ENCODE measurements at places on chromosomes 2 and 18.

DNA sequence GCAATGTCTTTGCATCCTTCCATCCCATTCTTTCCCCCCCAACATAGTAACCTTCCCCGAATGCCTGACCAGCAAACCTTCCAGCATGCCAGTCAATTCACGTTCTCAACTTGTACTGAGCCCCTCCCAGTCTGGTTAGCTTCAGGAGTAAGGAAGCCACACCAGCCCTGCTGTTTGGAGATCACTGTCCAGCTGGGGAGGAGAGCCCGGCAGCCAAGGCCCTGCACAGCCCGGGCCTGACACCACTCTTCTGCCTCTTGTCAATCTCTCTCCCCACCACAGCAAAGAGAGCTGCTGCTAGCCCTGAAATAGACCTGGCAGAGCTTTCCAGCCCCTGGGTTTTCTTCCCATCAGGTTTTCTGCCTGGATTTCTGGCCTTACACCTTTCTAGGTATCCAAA lies 185.8 kb upstream of the ID2 start:
- DNase-seq = no peak

GRCh38 chr2:105336786-105337121 lies 586 bp upstream of the C2orf49 start:
- no peak for DNase-seq

DNA sequence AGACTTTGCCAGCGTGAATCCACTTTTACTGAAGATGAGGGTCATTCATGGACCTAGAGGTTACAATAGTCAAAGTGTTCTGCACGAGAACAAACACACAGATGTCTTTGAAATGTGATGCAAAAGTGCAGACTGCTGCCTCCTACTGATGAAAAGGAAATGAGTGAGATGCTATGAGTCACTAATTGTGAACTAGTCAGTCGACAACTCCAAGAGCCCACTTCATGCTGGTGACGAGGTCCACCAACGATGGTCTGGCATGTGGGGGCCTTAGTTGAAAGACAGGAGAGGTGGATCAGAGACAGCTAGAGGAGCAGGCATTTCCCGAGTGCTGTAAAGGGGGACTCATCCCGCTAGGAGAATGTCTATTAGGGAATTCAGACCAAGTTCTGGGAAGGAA lies 17.1 kb upstream of the ZNF236 start:
- no peak for DNase-seq

DNA sequence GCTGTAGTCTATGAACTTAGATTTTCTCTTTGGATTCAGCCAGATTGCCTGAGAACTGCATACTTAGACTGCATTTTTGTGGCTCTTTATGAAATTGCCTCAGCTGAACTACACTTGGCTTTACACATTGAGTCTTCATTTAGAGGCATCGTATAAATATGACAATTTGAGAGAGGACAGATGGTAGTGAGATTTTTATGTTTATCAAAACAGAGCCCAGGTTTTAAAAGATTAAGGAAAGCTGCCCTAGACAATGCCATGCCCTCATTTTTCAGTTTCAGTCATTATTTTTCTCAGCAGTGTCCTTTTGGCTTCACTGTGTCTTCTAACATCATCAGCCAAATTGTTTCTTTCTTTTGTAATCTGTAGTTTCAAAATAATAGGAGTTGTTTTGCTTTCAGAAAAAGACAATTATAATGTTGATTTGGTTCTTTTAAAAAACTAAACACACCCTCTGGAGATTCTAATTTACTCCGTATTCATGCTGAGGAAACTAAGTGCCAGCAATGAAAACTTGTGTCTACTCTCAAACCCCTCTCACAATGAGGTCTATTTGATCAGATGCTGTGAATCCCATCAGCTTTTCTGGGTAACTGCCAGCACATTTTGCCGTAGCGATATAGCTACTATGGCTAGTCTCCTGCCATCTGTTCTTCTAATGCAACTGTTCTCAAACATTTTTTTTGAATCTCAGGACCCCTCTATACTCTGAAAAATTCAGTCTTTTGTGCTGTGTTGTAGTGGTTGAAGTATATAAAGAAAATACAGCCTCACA lies 46.2 kb downstream of the TWSG1 start:
- no peak for DNase-seq

DNA sequence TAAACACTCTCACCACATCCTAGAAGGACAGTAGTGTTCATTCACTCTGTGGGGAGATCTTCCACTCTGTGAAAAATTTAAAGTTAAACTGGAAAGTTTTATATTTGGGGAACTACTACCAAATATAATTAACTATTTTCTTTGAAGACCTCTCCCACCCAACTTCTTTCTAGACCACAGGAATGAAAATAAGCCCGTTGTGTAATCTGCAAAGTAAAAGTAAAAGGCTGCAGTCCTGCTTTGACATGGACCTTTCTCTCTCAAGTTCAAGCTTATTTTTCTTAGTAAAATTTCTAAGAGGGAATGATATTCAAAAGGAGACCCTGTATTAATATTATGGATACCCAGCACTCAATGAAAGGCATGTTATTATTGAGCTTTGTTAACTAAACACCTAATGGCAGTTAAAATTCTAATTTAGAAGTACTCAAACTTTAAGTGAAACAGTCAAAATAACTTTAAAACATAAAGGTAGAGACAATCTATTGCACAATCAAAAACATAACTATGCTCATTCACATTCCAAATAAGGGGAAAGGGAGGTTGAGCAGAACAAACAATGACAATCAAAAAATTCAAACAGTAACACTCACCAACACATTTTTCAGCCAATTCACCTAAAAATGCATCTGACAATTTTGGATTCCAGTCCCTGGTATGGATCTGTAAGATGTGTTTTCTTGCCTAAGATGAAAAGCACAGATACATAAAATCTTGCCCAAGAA lies 98.5 kb downstream of the ATAD2B start:
- DNase-seq = no peak

DNA sequence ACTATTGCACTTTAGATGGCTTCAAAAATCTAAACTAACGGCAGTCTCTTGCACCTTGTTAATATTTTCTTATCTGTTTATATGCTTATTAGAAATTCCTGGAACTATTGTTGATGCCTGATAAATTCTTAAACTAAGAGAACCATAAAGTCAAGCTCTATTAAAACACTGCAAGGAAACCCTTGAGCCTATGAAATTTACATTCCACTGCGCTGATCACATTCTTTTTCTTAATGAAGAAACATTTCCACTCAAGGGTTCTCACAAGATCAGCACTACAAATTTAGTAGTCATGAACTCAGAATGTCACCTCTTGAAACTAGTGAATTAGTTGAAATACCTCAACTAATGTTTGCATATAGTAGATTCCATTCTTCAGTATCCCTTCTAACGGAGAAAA lies 331.8 kb upstream of the SLC8A1 start:
- DNase-seq = no peak

DNA sequence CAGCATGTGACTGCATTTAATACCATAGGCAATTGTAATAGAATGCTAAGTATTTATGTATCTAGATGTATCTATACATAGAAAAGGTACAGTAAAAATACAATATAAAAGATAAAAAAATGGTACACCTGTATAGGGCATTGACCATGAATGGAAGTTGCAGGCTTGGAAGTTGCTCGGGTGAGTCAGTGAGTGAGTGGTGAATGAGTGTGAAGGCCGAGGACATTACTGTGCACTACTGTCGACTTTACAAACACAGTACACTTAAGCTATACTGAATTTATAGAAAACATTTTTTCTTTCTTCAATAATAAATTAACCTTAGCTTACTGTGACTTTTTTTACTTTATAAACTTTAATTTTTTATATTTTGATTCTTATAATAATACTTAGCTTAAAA lies 8.9 kb downstream of the DIS3L2 start:
- no peak for DNase-seq

DNA sequence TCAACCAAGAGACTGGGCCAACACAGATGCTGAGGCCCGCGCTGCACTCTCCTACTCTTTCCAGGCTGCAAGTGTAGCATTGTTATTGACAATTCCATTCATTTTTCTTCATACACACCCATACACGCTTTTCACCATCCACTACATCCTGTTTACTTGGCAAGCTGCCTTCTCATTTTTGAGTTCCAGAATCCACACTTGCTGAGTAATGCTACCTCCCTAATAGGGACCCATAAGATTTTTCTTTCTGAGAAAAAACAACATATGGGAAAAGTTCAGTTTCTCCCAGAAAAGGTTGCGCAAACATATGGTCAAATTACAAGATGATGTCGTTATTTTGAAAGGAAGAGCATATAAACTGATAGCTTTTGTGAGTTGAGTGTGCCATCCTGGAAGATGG lies 3.3 kb upstream of the NETO1 start:
- no peak for DNase-seq

- DNase-seq = no peak
These were observed 30.7 kb upstream of the CD302 start for GRCh38 chr2:159828738-159829137.

DNA sequence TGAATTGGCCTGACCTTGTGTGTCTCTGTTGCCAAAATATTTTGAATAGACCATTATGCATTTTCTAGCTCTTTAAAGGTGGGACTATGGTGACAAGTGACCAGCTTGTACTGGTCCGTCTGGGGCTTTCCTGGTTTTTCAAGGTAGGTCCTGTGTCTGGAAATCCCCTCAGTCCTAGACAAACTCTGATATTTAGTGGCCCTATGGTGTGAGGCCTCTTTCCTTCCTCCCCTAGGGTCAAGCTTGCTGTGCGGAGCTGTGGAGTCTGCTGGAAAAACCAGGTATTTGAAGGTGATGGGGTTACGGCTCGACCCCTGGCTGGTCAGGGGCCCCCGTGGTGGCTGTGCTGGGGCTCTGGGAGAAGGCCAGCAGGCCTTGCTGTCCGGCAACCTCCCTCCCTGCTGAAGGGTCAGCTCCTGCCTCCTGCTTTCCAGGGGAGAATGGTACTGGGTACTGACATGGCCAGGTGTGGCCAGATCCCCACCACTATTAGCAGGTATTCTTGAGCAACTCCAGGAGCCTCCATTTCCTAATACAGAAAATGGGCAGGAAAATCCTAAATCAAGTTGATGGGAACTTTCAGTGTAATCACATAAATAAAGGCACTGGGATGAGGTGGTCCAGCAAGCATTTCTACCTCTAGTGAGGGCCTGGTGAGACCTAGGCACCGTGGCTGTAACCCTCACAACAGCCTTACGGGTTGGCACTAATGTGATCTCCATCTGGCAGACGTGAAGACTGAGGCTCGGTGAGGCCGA lies 86.2 kb upstream of the HS6ST1 start:
- no peak for DNase-seq

DNA sequence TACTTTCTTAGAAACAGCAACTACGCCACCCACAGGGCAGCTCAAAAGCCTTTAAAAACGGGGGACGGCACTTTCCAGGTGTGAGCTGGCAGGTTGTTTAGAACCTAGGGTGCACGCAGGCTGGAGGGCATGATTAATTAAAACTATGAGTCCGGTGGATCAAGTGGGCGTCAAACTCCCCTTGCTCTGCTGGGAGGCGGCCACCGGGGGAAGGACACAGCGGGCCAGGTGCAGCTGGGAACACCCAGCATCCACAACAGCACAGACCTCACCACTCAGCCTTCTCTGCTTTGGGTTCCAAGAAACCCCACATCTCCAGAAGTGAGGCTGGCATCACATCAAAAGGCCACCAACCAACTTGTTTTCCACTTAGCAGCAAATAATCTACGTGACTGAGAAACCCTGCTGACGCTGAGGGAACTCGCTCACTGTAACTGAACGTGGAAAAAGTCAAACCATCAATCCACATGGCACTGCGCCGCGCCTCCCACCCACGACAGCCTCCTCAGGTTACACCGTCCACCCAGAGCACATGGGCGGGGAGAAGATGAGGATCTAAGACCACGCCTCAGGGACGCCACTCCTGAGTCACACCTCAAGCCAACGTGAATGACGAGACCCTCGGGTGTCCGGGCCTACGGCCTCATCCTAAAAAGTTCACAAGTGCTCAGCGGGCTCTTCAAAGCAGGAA lies 118.2 kb downstream of the ZNF516 start:
- DNase-seq = no peak

DNA sequence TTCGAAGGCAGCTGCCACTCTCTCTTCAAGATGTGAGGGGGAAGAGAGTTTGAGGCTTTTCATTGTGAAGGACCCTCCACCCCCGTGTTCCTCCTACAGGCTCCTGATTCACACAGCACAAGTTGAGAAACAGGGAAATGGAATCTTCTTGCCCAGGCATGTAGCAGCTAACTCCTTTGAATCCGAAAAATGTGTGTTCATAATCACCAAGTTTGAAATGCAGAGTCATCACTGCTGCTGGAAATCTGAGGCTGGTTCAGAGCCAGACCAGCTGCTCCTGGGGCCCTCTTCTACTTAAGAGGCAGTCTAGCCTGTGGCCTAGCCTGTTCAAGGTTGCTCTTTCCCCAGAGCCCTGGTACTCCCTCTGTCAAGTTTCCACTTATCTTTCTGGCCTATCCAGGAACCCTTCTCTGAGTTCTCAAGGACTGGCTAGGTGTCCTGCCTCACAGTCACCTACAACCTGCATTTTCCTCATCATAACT lies 166.4 kb downstream of the TMEM247 start:
- DNase-seq = no peak

GRCh38 chr18:63099848-63100629 lies 219.5 kb downstream of the BCL2 start:
- DNase-seq = no peak

DNA sequence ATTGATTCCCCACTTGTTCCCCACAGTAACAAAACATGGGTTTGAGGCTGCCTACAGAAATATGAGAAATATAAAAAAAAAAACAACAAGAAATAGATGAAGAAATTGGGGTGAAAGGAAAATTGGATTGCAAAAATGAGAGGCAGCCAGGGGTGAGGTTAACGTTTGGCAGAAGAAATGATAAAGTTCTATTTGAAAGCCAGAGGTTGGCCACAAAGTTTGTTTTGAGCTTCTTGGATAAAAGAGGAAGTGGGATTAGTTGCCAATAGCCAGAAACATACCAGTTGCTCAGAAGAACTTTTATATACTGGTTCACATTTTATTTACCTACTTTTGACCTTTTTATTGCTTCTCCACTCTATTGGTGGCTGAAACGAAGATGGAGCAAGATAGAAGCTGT lies 67.5 kb downstream of the FASTKD2 start:
- no peak for DNase-seq

- DNase-seq = no peak
These were observed 225.7 kb upstream of the FOSL2 start for GRCh38 chr2:28166956-28167355.

GRCh38 chr2:237564526-237565131 lies 1.7 kb upstream of the PRLH start:
- DNase-seq = no peak

- DNase-seq = no peak
These were observed 998.4 kb downstream of the SOCS6 start for GRCh38 chr18:71287268-71287667.

- no peak for DNase-seq
These were observed 1047.2 kb upstream of the PIK3C3 start for GRCh38 chr18:40907842-40908241.

GRCh38 chr2:241052677-241053360 lies 49.3 kb downstream of the MTERF4 start:
- no peak for DNase-seq

GRCh38 chr2:80149991-80150390 lies 154.6 kb downstream of the LRRTM1 start:
- no peak for DNase-seq

- DNase-seq = no peak
These were observed 80.7 kb downstream of the STRN start for GRCh38 chr2:36885605-36886004.

- no peak for DNase-seq
These were observed 4.5 kb upstream of the NPPC start for GRCh38 chr2:231930593-231931281.

- DNase-seq = no peak
These were observed 17.7 kb downstream of the HOXD1 start for GRCh38 chr2:176206136-176206535.

GRCh38 chr18:58139459-58140386 lies 95.7 kb downstream of the NEDD4L start:
- DNase-seq = no peak

All from T-helper 22 cell (primary cell).